ENCODE measurements at places on chromosomes 3 and 15. TPM values are rescaled to one million over a fixed set of nuclear protein-coding genes. Genes with fewer than 3 reads are reported as not detected.

DNA sequence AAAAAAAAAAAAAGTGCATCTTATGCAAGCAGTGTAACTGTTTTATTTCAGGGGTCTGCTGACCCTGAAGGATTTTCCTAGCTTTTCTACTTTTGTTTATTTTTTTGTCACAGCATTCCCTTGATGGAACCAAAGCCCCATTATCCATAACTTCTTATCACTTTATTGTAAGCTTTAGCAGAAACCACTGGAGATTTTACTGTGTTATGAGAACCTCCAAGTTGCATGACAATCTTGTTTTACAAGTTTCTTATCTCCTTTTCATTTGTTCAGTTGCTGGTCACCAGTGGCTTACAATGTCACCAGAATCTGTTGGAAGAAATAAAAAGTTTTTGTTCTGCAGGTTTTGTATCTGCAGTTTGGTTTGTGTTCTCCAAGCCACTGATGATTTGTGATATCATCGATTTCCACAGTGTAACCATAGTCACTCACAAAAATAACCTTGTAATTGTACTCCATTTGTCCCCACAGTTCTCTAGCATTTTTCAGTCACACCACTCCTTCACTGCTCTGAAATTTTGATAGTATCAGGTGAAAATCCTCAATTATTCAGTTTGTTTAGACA is 660.0 kb downstream of the RBMS3 start:
- DNase-seq = no peak
- no peaks in the 10 kb centered on the region for H3K27me3 ChIP-seq
- H3K4me1 ChIP-seq = no peaks in the 10 kb centered on the region
- no peak overlapping the region for H3K4me3 ChIP-seq
- H3K27ac ChIP-seq = no peak overlapping the region

DNA sequence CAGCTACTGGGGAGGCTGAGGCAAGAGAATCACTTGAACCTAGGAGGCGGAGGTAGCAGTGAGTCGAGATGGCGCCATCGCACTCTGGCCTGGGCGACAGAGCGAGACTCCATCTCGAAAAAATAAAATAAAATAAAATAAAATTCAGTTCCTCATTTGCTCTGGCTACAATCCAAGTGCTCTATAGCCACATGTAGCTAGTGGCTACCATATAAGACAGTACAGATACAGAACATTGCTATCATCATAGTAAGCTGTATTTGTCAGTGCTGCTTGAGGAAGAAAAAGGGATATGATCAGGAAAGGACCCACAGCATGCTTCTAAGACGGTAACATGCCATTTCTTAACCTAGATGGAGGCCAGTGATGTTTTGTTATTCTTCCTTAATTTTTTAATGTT is 88.7 kb upstream of the CDAN1 start:
- no peak overlapping the region for H3K27ac ChIP-seq
- no peaks in the 10 kb centered on the region for H3K4me1 ChIP-seq
- H3K36me3 ChIP-seq = peaks cover 7% of the 10 kb centered on the region
- no peak for DNase-seq

GRCh38 chr3:16794257-16794656 is 90.5 kb upstream of the PLCL2 start:
- H3K27ac ChIP-seq = no peak overlapping the region
- no peaks in the 10 kb centered on the region for H3K27me3 ChIP-seq
- no peak overlapping the region for H3K4me3 ChIP-seq
- no peaks in the 10 kb centered on the region for H3K4me1 ChIP-seq
- H3K36me3 ChIP-seq = no peaks in the 10 kb centered on the region
- no peak for DNase-seq

DNA sequence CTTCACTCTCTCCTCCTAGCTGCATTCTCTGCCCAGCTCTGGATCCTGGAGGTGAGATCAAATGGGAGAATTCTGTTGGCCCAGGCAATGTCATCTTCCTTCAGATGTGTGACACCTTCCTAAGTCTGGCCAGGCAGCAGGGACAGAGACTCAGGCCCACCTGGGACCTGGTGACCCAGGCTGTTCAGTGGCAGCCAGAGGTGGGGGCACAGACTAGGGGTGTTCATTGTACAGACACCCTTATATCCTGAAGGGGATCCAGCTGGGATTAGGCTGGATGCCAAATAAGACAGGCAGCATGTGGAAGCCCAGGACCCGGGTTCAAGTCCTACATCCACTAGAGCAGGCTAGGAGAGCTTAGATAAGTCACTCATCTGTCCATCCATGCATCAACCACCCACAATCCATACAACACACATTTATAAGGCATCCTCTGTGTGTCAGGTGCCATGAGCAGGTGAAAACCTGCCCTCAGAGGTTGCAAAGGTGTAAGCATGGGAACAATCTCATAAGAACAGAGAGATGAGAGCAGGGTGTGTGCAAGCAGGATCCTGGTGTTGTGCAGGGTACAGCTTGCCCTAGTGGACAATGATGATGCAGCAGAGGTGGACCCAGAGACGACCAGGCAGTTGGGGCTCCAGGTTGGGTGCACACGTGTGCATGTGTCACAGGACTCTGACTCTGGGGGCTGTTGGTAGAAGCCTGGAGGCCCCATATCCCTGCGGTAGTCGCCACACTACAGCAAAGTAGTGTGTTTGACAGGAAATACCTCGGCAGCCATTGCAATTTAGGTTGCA is 18.3 kb upstream of the RPL29 start:
- no peak overlapping the region for H3K27ac ChIP-seq
- no peaks in the 10 kb centered on the region for H3K27me3 ChIP-seq
- no peak for DNase-seq
- no peaks in the 10 kb centered on the region for H3K4me1 ChIP-seq
- H3K36me3 ChIP-seq = no peaks in the 10 kb centered on the region

DNA sequence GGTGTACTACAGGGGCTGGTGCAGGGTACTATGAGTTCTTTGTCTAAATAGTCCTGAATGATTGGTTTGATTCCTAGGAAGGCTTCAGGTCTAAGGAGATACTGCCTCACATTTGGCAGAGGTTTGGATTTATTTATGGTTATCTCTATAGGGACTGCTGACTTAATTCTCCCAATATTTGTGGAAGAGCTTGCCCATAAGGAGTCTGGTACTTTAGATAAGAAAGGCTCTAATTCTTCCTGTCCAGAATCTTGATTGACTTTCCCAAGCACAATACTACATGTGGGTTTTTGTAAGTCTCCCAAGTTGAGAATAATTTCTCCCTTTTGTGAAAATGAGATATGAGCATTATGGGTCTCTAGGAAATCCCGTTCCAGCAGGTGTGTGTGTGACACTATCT is 36.7 kb upstream of the AP4E1 start:
- H3K4me1 ChIP-seq = no peaks in the 10 kb centered on the region
- no peak overlapping the region for H3K27ac ChIP-seq
- H3K4me3 ChIP-seq = no peak overlapping the region
- H3K27me3 ChIP-seq = no peaks in the 10 kb centered on the region
- no peak for DNase-seq
- no peaks in the 10 kb centered on the region for H3K36me3 ChIP-seq

GRCh38 chr3:184230603-184231528 is 1.5 kb downstream of the VWA5B2 start:
- no peaks in the 10 kb centered on the region for H3K36me3 ChIP-seq
- H3K27ac ChIP-seq = no peak overlapping the region
- peaks cover 25% of the 10 kb centered on the region for H3K4me1 ChIP-seq
- H3K27me3 ChIP-seq = peaks cover 33% of the 10 kb centered on the region

DNA sequence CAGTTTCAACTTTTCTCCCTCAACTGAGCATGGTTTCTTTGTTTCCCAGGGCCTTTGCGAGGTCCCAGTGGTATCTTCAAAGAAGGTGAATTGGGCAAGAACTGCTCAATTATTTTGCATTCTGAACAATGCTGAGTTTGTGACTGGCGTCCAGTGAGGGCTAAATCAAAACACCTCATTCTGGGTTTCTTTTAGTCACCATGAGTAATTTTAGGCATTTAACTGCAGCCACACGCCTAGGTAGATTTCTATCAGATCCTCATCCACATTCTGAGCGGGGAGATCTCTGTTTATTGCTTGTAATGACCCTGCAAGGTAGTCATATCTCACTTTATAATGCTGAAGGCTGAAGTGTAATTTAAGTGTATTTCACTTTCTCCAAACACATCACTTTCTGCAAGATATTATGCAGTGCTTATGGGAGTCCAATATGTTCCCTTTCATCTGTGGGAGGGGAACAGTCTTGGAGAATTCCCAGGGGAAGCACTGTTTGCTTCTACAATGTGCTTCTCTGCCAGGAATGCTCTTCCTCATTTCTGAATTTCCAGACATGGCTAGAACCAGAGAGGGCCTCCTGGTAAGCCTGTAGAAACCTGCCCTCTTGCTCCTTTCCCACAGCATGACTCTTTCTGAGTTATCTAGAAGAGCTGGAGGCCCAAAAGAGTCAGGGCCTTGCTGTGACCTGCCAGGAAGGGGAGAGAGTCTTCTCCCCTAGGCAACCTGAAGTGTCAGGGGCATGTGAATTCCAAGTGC is 91.7 kb downstream of the FRMD4B start:
- DNase-seq = no peak
- no peak overlapping the region for H3K27ac ChIP-seq
- no peaks in the 10 kb centered on the region for H3K36me3 ChIP-seq
- peaks cover 7% of the 10 kb centered on the region for H3K4me1 ChIP-seq
- no peak overlapping the region for H3K4me3 ChIP-seq

Gene PAQR9
- total RNA-seq = not detected

Measured in sigmoid colon (tissue), 7 donors.